Cerebellar nuclear complex (tissue), 1 donor: ENCODE measurements at places on chromosomes 7 and 10.

DNA sequence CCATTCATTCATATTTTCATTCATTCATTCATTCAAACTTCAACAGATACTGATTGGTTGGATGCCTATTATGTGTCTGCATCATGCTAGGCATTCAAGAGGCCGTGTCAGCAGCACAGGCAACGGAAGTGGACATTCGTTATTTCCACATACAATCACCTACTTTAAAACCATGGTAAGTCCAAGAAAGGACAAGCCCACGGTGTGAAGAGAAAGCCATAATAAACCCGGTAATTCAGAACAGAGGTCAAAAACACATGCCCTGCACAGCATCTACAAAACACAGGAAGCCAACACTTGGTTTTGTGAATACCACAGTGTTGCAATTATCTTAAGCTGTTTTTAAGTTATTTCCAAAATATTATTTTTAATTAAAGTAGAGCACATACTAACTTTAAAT is 126.7 kb downstream of the GLI3 start:
- no peak for DNase-seq

GRCh38 chr7:141312828-141313521 is 238.2 kb upstream of the AGK start:
- DNase-seq = no peak

DNA sequence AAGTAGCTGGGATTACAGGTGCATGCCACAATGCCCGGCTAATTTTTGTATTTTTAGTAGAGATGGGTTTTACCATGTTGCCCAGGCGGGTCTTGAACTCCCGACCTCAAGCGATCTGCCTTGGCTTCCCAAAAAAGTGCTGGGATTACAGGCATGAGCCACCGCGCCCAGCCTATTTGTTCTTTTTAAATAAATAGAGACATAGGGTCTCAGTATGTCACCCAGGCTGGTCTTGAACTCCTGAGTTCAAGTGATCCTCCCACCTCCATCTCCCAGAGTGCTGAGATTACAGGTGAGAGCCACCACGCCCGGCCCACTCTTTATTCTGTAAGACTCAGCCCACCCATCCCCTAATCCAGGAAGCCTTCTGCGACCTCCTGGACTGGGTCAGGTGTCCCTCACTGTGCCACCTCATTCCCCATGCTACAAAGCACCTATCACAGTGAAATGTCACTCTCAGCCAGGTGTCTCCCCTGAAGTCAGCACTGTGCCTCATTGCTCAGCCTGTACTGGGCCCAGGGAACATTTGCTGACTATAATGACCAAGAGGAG is 2.8 kb downstream of the TMEM120A start:
- DNase-seq = no peak

GRCh38 chr10:31058795-31059703 is 27.4 kb upstream of the ZNF438 start:
- DNase-seq = no peak

- no peak for DNase-seq
Observed at GRCh38 chr10:74824900-74825370, 1.5 kb upstream of the KAT6B start.

DNA sequence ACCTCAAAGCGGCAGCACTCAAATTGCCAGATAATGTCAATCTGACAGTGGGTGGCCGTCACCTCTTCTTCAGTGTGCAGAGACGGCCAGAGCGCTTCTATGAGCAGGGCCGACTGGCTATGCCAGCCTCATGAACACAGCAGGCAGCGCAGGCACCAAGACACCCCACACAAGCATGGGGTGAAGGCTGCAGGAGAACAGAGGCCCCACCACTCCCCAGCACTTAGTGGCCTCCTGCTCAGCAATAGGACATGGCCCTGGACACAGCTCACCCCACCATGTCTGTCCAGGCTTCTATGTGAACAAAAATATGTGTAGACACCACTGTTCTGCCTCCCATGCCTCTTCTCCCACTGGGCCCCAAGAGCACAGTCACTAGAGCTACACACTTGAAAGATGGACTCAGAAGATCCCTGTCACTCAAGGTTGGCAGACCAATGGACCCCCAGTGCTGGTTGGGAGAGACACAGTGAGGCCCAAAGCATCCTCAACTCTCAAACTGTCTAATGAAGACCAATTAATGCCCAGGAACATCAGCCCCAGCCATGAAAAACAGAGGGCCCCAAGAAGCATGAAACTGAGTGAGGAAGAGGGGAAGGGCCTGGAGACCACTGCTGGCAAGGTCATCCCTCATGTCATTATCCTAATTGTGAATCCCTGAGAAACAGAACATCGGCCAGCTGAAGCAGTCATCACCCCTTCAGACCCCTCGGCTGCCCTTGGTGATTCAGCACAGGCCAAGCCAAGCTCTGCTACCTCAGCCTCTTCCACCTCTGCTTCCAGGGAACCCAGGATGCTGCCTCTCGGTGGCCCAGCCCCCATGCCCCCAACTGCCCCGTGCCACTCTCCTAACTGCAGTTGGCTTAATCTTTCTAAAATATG is 77.7 kb downstream of the GRID1 start:
- DNase-seq = no peak

DNA sequence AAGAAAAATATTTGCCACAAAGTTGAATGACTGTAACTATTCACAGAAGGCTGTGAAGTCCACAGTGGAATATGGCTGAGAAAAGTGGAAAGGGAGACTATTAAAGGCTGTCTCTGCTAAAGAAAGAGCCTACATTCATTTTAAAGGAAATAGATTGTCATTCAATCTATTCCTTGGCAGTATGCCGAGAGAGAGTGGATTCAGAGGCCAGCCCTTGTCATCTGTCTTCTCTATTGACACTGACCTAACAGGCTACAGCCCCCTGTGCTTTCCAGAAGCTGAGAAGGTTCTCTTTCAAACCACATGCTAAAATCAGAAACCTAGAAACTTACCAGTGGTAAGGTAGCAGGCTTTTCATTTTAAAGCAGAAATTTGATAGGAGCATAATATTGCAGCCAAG is 12.1 kb downstream of the ODAD2 start:
- DNase-seq = no peak

GRCh38 chr10:74977072-74977471 is 134.4 kb upstream of the SAMD8 start:
- DNase-seq = no peak

- no peak for DNase-seq
Observed at GRCh38 chr7:94509264-94509886, at the start of gene CASD1. Gene CASD1 (plus strand): TSS chr7:94509809. CDS start chr7:94510085, 276 bp downstream.

GRCh38 chr7:156554488-156554887 is 86.1 kb upstream of the RNF32 start:
- no peak for DNase-seq

DNA sequence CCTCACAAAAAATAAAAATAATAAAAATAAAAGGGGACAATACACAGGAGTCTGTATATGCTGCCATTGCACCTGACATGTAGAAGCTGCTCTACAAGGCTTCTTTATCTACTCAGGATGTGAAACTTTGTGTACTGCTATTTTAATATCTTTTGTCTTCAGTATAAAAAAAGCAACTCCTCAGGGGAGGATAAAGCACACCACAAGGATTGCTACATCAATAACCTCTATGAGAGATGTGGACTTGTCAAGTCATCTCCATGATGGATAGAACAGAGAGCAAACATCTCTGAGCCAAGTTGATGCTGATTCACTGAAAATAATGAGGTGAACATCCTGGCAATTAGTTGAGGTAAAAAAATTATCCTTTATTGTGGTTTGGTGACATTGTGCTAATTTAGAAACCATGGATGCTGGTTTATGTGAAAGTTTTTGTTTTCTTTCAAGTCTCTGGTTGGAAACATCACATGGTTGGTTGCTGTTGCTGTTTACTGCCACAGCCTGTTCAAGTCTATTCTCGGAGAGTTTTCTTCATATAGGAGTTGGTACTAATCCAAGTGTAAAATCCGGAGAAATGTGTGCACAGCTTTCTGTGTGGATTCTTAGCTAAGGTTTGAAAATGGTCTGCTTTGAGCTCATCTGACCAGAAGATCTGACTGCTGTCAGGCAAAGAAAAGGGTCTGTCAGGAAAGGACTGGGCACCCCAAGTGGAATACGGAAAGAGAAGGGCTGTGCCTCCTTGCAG is 1.5 kb upstream of the HECW1 start:
- no peak for DNase-seq

DNA sequence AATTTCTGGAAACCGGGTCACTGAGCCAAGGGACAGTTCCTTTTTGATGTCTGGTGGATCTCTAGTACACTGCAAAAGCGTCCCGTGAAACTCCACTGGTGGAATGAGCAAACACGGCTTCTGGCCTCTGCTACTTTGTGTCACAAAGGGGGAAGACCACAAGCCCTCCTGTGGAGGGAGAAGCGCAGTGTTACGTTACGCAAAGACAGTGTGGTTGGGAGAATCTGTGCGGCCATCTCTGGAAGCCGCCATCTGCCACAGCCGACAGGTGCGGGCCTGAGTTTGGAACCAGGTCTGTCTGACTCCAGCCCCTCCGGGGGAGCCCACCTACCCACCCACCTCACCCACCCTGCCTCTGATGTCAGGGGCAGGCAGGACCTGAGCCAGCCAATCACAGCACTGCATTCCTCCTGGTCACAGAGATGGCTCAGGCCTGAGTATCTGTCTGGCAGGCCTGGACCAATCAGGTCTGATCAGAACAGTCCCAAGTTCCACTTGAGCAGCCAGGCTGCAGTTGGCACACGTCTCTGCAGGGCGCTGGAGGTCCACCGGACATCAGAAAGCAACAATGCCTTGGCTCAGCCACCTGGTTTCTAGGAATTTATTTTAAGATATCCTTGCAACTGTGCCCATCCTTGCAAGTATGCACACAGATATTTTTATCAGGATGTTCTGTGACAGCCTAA is 3.0 kb upstream of the CYP2W1 start:
- DNase-seq = no peak

DNA sequence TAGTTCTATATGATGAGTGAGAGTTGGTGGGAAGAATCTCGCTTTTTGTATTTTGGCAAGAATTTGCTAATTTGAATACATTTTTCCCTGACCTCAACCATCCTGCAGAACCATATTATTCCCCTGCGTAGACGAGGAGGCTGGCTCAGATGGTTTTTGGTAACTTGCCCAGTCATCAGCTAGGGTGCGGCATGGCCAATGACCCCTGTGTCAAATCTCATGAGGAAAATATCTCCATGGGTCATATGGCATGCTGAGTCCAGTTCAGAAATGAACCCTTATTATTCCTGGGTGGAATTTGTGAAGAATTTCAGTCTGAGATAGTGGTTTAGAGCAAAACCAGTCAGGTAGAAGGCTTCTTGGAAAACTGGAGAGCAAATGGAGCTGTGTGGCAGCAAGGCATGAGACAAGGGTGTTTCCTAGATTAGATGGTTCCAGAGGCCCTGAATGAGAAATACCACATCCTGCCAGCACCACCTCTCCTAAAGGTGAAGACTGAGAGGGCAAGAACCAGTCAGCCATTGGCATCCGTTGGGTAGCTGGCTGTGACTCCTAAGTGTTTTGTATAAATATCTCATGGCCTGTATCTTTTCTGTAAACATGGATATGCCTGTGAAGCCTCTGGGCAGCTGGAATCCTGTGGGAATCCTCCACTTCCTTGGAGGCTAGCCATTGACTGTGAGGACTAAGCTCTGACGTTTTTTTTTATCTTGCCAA is 5.8 kb upstream of the UPP1 start:
- DNase-seq = no peak

DNA sequence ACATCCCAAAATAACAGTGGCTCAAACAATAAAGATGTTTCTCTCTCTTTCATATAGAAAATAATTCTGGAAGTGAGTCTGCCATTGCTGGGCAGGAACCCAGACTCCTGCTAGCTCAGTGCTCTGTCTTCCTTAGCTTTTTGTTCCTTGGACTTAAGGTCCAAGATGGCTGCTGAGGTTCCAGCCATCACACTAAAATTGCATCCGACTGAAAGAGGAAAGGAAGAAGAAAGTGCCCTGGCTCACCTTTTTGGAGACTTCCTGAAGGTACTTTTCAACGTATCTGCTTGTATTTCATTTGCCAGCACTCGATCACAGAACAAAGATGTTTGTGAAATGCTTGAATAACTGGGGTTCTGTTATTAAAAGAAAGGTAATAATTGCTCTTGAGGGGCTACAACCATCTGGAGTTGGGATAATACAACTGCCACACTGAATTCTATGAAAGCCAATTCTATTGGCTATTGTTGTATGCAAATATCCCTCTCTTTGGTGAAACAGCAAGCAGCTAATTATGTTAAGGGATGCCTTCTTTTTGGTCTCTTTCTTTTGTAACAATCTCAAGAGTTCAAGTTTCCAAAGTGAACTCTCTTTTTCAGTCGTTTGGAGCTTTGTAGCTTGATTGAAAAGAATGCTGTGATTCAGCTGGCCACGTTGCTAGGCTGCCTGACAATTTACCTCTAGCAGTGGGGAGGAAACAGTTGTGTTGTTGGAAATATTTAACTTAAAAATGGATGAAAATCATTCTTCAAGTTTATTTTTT is 83.9 kb downstream of the BAMBI start:
- DNase-seq = no peak

- DNase-seq = no peak
Observed at GRCh38 chr7:15123901-15124300, 221.3 kb upstream of the DGKB start.

DNA sequence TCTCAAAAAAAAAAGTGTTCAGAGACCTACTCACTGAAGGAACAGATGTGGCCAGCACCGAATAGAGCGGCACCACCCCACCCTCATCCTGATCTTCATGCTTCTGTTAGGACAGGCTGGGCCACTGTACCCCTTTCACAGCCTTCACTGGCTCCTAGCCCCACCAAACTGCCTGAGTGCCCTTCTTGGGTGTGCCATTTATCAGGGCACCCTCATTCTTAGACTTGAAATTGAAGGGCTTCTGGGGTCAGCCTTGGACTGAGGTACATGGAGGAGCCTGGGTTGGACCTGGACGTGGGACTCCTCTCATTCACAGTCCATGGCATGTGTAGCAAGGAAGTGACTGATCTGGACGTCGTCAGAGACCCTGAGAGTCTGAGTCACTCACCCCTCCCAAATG is 190.3 kb downstream of the COBL start:
- no peak for DNase-seq

DNA sequence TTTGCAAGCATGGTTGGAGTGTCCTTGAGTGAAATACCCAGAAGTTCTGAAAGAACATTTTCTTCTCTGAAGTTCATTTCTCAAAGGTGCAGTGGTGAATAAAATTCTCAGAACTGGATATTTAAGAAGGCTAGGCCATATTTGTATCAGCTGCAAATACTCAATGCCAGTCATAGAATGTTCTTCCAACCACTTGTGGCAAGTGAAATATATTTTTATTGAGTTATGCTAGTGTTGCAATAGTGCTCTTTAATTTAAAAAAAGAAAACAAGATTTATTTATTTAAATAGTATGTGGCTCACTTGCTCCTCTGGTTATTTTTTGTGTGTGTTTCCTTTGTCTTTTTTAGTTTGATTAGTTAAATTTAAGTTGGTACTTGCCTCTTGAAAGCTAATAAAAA is 64.5 kb downstream of the PALS2 start:
- DNase-seq = no peak

GRCh38 chr7:106277976-106278375 is 6.8 kb downstream of the NAMPT start:
- DNase-seq = no peak

DNA sequence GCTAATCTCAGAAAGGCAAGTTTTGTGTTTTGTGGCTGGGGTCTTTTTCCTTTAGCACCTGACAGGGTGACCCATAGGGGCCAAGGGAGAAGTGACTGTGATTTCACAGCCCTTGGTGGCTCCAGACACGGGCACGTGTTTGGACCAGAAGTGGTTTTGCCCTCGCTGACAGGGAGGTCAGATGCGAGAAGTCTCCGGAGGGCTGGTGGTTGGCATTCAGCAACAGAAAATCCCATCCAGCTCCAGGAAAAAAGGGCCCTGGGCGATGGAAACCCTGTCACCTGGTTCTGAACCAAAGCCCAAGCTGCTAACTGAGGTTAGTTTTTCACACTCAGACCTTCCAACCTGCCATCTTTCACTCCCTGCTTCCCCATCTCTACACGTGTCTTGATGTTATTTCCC is 272.9 kb downstream of the TRIL start:
- no peak for DNase-seq
